ENCODE measurements at places on chromosomes 6 and 20.

DNA sequence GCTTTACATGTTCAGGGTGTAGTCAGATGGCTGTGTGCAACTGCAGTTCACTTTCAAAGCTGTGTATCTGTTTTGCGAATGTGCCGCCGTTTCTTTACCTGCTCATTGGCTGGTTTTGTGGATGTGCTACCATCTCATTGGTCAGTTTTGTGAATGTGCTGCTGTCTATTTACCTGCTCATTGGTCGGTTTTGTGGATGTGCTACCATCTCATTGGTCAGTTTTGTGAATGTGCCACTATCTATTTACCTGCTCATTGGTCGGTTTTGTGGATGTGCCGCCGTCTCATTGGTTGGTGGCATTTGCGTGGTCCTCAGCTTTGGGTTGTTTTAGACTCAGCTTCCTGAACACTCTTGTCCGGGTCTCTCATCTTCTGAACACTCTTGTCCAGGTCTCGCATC lies 40.5 kb upstream of the BHLHE23 start:
- no peak for DNase-seq

GRCh38 chr20:24235296-24236175 lies 233.9 kb upstream of the SYNDIG1 start:
- DNase-seq = no peak

DNA sequence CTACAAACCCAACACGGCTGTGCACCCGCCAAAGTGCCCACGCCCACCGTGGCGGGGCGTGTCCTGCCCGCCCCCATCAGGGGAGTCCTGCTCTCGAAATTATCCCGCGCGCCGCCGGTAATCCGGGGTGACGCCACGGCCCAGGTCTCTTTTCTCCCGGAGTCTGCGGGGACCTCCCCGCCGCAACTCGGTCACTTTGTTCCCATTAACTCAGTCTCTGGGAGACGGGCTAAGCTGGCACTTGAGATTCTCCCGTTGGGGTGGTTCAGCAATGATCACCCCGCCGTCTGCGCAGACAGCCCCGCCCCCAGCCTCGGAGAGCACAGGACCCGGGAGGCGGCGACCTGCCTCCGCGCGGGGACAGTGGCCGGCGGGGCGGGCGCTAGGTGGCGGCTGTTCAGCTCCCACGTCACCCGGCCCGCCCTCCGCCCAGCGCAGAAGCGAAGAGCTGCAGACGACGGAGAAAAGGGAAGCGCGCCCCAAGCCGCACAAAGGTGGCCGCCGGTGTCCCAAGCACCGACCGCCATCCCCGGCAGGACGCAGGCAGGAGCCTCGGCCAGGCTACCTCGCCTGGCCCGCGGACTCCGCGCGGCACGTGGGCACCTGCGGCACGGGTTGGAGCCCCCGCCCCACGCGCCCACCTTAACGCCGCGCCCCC lies 31.5 kb downstream of the SF3B5 start:
- no peak for DNase-seq

GRCh38 chr6:159257846-159258245 lies 88.6 kb downstream of the FNDC1 start:
- no peak for DNase-seq

DNA sequence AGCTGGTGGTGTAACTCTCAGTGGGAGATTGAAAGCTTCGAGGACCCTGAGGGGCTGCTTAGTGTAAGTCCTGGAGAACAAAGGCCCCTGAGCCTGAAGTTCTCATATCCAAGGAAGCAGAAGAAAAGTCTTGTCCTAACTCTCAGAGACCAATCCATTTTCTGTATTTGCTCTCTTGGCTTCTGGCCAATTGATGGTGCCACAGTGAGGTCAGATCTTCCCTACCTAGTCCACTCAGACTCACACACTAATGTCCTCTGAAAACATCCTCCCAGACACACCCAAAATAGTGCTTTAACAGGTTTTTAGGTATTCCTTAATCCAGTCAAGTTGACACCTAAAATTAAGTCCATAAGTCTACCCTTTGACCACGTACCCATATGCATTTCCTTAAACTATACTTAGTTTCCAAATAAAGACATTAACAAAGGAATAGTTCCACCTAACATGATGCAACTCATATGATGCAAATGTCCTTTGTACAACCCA lies 29.4 kb downstream of the ZNF292 start:
- DNase-seq = no peak

DNA sequence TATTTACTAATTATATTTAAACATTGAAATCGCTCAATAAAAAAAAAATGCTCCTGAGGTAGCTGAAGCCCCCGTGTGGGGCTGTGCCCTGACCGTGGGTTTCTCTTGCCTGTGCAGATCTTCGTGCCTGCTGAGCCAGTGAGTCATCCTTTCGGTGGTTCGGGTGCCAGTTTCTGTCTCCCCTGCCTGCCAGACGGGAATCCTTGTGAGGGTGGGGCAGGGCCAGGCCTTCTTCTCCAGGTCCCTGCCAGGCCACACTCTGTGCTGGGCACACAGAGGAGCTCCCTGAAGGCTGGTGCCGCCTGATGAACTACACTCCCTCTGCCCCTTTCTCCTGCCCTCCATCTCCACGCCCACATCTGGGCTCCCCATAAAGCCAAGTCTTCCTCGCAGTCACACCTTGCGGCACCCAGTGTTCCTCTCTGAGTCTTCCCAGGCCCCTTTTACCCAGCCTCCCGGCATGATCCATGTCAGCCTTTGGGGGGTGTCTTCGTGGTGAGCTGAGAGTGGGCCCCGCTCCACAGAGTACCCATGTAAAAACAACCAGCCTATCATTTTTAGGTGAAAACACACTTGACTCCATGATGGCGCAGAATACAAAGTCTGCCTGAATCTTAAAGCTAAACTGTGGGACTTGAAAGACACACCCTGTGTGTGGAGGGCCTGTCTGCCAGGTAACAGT lies 19.3 kb downstream of the FGD2 start:
- DNase-seq = no peak

GRCh38 chr6:15516923-15517560 lies 145.8 kb downstream of the DTNBP1 start:
- no peak for DNase-seq

DNA sequence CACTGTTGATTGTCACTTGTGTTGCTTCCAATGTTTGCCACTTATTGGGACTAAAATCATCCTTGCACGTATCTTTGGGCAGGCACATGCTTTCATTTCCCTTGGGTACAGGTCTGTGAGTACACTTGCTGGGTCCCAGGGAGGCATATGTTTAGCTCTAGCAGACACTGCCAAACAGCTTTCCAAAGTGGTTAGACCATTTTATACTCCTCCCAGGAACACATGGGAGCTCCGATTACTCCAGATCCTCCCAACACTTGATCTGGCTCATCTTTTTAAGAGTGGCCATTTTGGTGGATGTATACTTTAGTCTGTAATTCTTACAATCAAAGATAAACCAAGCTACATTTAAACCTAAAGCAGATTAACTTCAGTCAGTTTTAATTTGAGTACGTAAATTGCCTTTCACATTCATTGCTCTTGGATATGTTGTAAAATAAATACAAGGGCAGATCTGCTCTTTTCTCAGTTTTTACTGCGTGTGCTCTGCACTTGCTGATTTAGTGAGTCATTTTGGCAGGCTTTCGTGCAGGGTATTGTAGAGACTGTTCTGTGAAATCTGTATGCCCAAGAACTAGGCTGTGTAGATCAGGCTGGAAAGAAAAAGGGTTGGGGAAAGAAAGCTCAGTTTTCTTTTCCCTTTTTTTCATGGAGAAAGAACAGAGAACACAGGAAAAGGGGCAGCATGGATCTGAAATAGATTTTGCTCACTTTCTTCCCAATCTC lies 19.5 kb downstream of the SLC22A1 start:
- no peak for DNase-seq

DNA sequence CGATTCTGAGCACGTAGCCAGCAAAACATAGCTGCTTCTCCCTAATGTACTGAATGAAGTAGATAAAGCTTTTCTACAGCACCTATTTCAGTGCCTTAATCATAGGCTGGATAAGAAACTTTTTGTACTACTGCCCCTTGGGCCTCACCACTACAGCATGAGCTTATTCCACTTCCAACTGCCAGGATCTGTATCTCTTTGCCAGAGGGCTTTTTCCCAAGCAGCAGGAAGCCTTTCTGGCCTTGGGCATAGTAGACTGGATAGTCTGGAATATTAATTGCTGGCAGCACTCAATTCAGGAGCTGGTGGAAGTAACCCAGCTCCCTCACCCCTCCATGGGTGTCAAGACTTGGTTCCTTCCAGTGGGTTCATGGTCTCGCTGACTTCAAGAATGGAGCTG lies 43.6 kb downstream of the ANKEF1 start:
- DNase-seq = no peak

- DNase-seq = no peak
These were observed 30.6 kb upstream of the APCDD1L start for GRCh38 chr20:58545565-58546415.

DNA sequence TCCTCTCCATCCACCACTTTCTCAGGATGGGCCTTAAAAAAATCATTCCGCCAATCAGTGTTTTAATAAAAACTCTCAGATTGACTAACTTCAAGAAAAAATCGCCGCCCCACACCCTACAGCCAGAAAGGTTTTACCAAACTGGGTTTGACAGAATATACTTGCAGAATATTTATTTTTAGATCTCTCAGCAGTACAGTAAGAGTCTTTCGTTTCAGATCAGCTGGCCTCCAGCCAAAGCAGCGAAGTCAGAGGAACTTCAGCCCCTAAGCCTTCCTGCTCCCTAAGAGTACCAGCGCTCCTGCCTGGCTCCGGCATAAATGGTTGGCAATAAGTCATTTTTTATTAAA lies 24.7 kb downstream of the TBC1D7 start:
- no peak for DNase-seq
